ENCODE measurements at places on chromosomes 4 and X.
A peak's percentile ranks its signal among the peaks of the same experiment; 100 is the strongest.

DNA sequence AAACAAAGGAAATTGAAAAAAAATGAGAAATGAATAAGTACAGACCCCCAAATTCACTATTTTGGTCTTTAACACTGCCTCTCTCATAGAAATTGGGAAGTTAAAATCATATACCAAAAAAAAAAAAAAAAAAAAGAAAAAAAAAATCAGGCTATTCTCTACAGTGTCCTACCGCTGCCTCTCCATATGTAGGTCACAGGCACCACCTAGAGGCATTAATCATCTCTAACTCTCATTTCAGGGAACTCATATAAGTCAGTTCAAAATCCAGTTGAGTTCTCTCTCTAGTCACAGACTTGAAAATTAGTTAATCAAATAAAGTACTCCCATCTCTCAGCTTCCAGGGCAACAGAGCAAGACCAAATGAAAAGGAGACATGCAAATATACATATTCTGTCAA, 47.9 kb downstream of the COX18 start:
- no peak for DNase-seq

DNA sequence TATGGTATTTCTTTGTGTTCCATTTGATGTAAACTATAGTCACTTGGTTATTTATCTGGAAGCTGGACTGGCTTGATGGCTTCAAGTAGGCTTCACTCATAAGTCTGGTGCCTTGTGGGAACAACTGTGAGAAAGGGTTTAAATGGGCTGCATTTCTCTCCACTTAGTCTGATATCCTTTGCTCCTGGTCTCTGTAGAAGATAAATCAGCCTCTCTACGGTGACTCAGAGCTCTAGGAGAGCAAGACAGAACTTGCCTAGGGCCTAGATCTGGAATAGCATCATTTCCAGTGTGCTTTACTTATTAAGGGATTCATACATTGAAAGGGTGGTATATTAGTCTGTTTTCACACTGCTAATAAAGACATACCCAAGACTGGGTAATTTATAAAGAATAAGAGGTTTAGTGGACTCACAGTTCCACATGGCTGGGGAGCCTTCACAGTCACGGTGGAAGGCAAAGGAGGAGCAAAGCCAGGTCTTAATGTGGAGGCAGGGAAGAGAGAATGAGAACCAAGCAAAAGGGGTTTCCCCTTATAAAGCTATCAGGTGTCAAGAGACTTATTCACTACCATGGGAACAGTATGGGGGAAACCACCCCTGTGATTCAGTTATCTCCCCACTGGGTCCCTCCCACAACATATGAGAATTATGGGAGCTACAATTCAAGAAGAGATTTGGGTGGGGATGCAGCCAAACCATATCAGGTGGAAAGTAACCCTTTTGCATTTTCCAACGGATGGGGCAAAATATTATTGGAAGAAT, 1746.4 kb upstream of the PCDH7 start:
- DNase-seq, result no peak

DNA sequence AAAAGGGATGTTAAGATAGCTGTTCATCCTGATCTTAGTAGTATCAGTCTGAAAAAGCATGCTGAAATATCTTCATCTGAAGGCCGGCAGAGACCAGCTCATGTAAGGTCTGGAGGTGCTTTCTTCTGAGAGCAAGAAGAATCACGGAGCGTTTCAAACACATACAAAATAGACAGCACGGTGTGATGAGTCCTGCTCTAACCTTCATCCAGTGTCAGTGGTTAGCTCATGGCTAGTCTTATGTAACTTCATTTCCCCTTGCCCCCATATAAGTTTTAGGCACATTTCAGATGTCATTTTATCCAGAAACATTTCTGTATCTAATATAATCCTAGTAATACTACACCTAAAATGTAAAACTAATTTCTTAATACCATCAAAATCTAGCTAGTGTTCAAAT, 27.8 kb downstream of the ADD1 start:
- DNase-seq, result no peak

GRCh38 chr4:1939664-1940509, 68.7 kb downstream of the NSD2 start:
- DNase-seq, result no peak

- DNase-seq, result no peak
Observed at GRCh38 chrX:79065696-79066095, 78.8 kb upstream of the GPR174 start.

- no peak for DNase-seq
Observed at GRCh38 chr4:113502476-113502875, 259.1 kb downstream of the CAMK2D start.

GRCh38 chr4:141255016-141255415, 34.3 kb downstream of the ZNF330 start:
- no peak for DNase-seq

DNA sequence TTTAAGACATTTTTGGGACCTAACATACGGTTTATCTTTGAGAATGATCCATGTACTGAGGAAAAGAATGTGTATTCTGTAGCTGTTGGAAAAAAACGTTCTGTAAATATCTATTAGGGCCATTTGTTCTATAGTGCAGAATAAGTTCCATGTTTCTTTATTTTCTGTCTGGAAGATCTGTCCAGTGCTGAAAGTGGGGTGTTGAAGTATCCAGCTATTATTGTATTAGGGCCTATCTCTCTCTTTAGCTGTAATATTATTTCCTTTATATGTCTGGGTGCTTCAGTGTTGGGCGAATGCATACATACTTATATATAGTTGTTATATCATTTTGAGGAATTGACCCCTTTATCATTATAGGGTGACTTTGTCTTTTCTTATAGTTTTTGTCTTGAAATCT, 24.7 kb downstream of the MAGEC1 start:
- no peak for DNase-seq

GRCh38 chrX:107755721-107756120, 19.9 kb downstream of the TSC22D3 start:
- no peak for DNase-seq

DNA sequence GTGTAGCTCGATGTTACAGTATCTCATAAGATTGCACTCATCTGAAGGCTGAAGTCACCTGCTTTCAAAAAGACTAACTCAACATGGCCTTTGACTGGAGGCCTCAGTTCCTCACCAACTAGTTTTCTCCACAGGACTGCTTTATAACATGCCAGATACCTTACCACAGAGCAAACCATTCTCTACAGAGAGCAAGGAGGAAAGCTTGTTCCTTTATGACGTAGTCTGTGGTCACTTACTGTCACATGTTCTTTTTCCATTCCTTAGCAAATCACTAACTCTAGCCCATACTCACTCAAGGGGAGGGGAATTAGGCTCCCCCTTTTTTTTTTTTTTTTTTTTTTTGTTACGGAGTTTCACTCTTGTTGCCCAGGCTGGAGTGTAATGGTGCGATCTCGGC, 3.2 kb downstream of the THAP9 start:
- no peak for DNase-seq

DNA sequence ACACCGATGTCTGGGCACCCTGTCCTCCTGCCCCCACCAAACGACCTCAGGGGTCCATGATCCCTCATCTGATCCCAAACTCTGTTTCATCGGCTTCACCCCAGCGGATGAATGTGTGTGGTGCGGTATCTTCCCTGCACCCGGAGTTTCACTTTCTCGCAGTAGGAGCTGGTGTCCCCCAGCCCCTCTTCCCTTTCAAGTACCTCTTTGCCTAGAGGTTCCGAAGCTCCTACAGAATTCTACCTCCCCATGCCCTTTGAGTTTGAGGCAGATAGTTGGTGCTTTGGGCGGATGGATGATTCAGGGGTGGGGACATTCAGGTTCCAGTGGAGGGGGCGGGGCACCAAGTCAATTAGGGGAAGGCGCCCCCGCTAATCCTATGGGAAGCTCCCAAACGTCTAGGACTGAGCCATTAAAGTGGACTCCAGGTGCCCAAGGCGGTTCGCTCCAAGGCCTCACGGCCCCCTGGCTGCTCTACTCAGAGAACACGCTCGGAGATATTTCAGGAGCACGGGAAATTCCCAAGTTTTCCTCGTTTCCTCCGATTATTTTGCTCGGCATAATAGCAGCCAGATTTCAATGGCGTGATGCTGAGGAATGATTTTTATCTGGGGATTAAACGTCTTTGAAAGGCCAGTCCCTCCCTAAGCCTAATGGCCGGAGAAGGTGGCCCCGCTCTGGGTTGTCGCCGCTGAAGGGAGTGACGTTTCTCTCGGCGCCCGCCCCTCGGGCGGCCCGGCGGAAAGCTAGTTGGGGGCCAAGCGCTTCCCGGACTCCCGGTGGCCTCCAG, 1.3 kb downstream of the MSX1 start:
- no peak for DNase-seq

GRCh38 chr4:23366557-23366906, 523.3 kb downstream of the PPARGC1A start:
- no peak for DNase-seq

DNA sequence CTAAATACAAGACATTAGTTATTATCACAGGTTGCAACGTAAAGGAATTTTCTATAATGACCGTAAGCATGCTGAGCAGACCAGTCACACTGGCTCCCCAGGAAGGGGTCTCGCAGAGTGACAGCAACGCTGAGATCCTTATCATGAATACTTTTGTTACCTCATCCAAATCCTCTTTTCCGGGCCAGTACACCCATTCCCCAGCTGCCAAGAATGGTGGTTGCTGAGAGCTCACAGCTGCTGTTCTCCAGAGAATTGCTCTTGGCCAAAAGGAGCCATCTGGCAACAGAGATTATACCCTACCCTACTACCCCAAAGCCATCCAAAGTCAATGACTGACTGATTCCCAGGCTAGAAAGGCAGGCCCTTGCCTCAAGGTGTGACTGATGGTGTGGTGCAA, 91.6 kb downstream of the FUNDC1 start:
- DNase-seq, result no peak

DNA sequence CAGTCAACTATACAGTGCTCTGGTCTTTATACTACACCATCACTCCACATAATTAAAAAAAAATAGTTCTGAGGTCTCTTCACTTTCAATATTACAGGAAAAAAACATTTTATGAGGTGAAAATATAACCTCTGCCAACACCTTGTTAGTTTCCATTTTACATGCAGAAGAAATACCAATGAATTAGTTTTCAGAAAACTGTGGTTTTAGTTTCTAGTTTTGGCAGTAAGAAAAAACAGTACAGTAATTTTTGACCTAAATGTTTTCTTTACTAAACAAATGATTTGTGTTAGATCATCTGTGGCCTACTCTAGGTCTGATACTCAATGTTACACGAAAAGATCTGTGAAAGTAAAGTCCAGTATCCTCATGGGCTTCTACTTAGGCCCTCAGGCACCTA, 10.0 kb downstream of the SULT1E1 start:
- no peak for DNase-seq

GRCh38 chr4:61298178-61298740, 98.1 kb downstream of the ADGRL3 start:
- DNase-seq, result no peak

- no peak for DNase-seq
Observed at GRCh38 chrX:16870862-16871815, 977 bp upstream of the RBBP7 start.

GRCh38 chrX:127085939-127086338, 266.4 kb downstream of the PRR32 start:
- DNase-seq, result no peak

GRCh38 chr4:88575186-88575585, 17.1 kb upstream of the HERC3 start:
- DNase-seq, result no peak

- DNase-seq, result no peak
Observed at GRCh38 chr4:3352941-3353594, 60.2 kb downstream of the RGS12 start.

- DNase-seq, result no peak
Observed at GRCh38 chrX:74383611-74384010, 37.7 kb upstream of the SLC16A2 start.

GRCh38 chr4:14596028-14596427, 406.3 kb upstream of the CPEB2 start:
- no peak for DNase-seq

GRCh38 chr4:158197194-158197776, 13.0 kb upstream of the TMEM144 start:
- no peak for DNase-seq

- no peak for DNase-seq
Observed at GRCh38 chr4:54643958-54644751, 13.6 kb upstream of the KIT start.

- DNase-seq, result peak; percentile 42
Observed at GRCh38 chr4:21948347-21949072, at the start of gene KCNIP4. TSS of gene KCNIP4 (minus strand) at chr4:21948772.

GRCh38 chrX:29862126-29862677, 353.2 kb upstream of the MAGEB2 start:
- no peak for DNase-seq

DNA sequence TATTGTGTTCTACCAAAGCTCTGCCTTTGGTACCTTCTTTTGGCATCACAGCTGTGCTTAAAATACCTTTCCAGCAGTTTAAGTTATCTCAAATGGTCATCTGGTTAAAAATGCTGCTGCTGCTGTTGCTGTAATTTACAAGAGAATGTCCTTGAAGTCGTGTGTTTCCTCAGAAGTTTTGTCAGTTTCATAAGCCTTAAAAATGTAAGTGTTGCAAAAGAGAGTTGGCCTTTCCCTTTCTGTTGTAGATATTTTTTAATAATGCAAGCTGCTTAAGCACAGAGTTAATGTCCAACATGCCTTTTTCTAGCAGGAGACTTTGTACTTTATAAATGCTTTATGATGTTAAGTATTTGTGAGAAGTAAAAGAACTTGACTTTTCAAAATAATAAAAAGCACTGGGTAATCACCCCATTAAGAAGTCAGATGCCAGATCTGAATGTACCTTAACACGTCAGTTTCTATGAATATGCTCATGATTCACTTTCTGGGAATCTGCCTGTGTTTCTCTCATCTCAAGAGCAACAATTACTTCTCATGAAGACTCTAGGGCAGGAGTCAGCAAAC, 35.3 kb upstream of the TENM3 start:
- no peak for DNase-seq

DNA sequence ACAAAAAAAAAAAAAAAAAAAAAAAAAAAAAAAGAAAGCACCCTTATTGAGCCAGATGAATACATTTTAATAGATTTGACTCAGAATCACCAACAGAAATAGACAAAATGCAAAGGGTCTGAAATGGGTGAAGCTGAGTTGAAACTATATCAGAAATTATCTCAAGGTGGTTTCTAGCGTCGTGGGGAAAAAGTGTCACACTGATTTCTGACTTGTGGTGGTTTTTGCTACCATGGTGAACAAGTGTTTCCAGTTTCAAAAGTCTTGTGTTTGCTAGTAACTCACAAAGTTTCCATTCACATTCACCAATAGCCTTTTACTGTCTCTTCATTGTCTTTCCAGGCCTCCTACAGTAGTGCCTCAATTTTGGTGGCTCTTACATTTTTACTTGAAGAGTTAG, 135.5 kb downstream of the ARHGAP24 start:
- no peak for DNase-seq

Data from NCI-H1930 (cell line).